ENCODE measurements at places on chromosomes 11 and 22.
A peak's percentile ranks its signal among the peaks of the same experiment; 100 is the strongest.

GRCh38 chr11:18696638-18697225 is 1.8 kb upstream of the TMEM86A start:
- DNase-seq, result no peak

GRCh38 chr11:2904153-2905052 is 18.8 kb upstream of the CDKN1C start:
- DNase-seq, result no peak

DNA sequence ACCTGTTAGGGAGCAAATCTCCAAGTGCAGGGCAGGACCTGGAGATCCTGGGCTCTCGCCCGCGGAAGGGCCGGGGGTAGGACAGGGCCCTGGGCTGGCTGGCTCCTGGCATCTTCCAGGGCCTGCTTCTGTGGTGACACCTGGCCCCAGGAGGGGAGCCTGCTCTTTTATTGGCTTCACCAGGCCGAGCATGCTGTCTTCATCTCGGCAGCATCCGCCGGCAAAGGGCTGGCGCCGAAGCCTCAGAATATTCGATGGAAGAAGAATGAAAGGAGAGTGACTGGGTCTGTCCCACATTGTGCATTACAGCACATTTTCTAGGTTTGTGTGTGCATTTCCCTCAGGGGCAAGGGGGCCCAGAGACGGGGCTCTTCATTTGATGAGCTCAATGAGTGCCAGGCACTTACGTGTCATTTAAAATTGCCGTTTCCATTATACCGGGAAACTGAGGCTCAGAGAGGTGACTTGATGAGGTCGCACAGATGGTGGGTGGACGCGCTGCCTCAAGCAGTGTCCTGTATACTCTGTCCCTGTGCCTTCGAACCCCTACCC is 70.0 kb downstream of the RBX1 start:
- no peak for DNase-seq

DNA sequence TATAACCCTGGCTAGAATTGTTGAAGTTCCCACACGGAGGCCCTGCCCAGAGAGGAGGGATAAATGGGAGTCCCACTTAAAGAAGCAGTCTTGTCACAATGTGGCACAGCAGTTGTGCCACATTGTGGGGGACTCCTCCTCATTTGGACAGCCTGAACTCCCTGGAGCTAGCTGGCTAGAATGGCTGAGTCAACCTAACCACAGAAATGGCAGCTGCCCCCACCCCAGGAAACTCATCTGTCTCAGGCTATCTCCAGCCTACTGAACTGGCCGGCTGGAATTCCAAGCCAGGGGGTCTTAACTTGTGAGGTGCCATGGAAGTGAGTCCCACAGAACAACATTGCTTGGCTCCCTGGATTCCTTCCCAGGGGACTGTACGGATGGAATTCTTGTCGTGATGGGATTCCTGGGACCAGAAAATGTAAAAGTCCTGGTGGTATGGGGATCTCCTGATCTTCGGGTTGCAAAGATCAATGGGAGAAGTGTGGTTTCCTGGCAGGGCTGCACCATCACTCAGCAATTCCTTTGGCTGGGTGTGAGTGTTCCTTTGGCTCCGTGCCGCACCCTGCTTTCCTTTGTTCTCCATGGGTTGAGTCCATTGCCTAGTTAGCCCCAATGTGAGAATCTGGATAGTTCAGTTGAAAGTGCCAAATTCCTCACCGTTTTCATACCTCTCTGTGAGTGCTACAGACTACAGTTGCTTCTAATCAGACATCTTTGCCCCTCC is 791.2 kb upstream of the FAT3 start:
- DNase-seq, result peak; percentile 0

DNA sequence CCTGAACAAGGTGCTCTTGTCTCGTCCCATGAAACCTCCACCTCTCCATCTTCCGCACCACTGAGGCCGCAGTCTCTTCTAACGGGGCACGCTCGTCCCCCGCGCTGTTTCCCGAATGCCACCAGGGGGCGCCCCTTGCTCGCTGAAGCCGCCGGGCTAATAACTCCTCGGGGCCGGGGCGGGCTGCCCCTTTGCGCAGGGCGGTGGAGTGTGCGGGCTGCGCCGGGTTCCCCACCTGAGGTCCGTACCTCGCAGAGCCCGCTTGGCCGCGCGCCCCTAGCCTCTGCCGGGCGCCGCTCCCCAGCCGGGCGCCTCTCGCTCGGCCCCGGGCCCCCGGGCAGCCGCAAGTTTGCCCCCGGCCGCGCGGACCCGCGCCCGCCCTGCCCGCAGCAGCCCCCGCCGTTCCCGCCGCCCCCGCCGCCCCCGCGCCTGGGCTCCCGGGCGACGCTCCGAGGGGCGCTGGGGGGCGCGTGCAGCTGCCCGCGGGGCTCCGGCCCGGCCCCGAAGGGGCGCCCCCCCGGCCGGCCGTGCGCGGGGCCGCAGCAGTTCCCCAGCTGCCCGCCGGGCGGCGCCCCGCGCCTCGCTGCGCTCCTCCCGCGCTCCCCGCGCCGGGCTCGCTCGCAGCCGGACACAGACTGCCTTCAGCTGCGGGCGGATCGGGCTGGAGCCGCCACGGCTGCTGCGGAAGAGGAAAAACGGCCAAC is at the start of gene GRIK4:
TSS of gene GRIK4 (plus strand) at position 633 of the 704 bp plus-strand sequence. CDS start 148,571 bp downstream, outside the sequence.
- no peak for DNase-seq

- no peak for DNase-seq
Observed at GRCh38 chr11:61025821-61026120, 54.3 kb downstream of the CD6 start.

DNA sequence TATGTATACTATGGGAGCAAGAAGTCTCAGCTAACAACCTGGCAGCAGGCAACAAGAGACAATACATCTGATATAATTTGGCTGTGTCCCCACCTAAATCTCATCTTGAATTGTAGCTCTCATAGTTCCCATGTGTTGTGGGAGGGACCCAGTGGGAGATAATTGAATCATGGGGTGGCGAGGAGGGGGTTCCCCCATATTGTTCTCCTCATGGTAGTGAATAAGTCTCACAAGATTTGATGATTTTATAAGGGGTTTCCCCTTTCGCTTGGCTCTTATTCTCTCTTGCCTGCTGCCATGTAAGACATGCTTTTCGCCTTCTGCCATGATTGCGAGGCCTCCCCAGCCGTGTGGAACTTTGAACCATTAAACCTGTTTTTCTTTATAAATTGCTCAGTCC is 6.2 kb downstream of the DNAJC24 start:
- no peak for DNase-seq

DNA sequence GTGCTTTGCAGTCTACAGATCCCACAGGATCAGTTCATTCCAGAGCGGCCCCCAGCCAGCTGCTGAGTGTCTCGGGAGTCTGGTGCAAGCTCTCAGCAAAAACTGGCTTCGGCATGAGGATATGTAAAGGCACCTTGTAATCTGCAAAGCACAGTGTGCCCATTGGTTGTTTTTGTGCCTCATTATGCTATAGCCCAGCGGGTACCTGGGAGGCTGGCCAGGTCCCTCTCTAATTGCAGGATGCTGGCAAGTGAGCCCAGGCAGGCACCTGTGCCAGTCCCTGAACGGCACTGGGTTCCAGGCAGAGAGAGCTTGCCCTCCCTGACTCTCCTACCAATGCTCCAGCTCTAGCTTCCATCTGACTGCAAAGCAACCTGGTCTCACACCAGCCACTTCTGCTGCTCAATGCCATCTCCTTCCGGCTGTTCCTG is 128.7 kb downstream of the DSCAML1 start:
- DNase-seq, result no peak

DNA sequence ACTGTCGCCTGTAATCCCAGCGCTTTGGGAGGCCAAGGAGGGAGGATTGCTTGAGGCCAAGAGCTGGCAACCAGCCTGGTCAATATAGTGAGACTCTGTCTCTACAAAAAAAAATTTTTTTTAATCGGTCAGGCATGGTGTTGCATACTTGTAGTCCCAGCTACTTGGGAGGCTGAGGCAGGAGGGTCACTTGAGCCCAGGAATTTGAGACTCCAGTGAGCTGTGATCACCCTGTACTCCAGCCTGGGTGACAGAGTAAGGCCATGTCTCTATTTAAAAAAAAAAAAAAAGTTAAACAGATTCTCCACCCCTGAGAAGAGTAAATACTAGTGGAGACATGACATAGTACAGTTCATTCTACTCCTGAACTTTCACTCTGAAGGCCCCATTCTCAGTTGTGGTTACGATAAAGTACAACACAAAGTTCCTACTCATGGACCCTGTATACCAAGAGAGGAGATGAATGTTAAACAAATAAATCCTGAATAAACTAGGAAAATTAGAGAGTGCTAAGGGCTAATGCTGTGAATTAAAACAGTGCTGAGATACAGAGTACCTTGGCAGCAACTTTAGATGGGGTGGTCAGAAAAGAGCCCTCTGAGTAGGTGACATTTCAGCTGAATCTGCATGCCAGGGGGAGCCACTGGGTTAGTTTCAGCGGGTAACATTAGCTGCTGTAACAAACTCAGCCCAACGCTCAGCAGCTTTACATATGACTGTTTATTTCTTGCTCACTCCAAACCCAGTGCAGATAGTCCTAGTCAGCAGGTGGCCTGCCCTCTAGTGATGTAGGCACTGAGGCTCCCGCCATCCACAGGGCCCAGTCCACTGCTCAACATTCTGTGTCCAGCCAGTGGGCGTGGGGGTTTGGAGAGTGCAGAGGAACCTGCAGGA is 75.1 kb downstream of the DBX1 start:
- DNase-seq, result no peak

DNA sequence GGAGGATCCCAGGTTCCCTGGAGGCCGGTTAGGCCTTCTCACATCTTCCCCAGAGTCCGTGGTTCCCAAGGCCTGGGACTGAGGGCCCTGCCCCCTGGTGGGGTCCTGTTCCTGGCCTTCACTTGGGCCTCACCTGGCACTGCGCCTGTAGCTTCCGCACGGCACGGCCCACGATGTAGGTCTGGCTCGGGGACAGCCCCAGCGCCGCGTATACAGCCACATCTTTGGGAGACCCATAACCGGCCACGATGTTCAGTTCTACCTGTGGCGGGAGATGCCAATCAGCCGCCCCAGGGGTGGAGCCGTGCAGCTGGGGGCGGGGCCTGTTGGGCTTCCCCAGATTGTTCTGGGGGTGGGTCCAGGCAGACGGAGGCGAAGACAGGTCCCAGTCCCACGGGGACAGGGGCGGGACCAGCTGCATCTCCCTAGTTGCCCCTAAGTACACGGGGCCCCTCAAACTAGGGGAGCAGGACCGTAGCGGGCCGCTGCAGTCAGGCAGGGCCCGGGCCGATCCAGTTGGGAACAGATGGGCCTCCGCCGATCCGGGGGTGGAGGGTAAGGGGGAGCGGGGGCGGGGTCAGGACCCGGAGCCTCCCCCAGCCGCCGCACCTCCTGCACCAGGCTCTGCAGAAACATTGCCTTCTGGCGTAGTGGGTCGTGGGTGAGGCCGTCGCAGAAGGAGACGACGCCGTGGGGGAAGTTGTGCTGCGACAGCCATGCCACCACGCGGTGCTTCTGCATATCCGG is 10.1 kb downstream of the AIP start:
- DNase-seq, result no peak

GRCh38 chr11:111135778-111136570 is 109.6 kb upstream of the POU2AF2 start:
- no peak for DNase-seq

- no peak for DNase-seq
Observed at GRCh38 chr11:6194065-6194581, 4.9 kb upstream of the OR52W1 start.

GRCh38 chr11:57425565-57426438 is 1.1 kb downstream of the SLC43A3 start:
- no peak for DNase-seq

DNA sequence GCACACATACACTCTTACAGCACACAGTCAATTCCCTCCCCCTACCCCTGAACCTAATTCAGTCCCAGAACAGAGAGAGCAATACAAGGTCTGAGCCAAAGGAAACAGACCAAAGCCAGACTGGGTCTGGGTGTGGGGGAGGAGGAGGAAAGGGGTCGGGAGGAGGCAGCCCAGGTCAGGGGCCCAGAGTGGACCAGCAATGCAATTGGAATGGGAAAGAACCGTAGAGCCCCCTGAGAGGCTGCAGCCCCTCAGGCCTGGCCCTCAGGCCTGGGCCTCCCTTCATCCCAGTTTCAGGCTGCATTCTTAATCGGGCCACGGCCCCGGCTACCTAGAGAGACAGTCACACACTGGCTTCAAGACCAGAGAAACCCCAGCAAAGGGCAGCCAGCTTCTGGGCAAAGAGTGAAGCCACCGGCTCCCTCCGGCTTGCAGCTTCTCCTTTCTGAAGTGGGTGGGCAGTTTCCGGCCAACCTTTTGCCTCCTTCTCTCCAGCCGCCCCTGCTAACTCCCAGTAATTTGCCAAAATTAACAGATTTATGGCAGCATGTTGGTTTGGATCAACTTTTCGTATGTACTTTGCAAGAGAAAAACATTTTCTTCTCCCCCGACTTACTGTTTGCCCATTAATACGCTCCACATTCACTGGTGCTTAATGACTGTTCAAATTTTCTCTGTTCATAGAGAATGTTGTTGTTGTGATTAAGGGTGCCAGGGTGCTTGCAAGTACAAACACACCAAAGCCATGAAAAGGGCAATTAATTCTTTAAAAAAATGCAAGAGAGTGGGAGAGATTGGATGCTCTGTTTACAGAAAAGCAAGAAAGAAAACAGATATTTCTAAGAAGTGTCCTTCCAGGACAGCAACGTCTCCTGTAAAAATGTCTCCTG is 488.3 kb downstream of the MN1 start:
- no peak for DNase-seq

GRCh38 chr11:57407010-57407920 is 16.8 kb upstream of the PRG2 start:
- no peak for DNase-seq

DNA sequence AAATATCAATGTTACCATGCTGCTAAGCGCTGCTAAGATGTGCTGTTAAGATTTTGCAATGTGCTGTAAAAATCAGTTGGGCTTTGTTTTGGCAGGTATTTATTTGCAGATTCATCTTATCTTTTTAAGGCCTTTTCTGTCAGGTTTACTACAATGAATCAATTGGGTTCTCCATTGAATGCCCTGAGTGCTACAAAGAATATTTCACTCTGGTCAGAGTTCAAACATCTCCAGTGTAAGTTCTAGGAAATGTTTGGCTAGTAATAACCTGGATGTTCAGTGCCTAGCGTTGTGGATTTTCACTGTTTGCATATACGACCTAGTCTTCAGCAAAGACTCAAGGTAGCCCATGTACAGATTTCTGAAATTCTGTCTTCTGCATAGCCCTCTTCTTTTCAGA is 36.0 kb downstream of the RSF1 start:
- no peak for DNase-seq

- DNase-seq, result no peak
Observed at GRCh38 chr11:20099527-20099926, 60.7 kb downstream of the DBX1 start.

- no peak for DNase-seq
Observed at GRCh38 chr11:30006876-30007275, 10.0 kb downstream of the KCNA4 start.

DNA sequence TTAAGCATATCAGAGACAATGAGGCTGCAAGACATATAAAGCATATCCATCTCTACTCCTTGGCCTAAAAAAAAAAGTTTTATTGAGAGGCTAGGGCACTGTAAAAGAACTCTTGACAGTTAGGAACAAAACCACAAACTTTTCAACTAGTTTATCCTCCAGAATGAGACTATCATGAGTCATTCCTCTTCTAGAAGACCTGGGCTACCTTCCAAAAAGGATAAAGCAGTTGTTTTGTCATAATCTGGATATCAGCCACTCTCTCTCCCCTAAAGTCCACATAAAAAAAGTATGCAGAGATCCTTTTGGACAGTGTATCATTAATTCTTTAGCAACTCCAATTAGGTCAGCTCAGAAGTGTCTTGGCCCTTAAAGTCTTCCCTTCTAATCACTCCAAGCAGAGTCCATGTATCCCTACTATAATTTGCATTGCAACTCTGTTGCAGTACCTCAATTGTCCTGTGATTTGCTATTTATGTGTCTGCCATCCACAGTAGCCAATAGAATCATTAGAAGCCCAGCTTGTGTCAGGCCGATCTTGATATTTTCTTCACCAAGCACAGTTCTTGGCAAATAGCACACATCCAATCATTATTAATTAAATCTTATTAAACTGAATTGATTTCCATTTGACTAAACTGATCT is 10.4 kb downstream of the OR51T1 start:
- DNase-seq, result peak; percentile 33

Measured in HFF-Myc (cell line).